ENCODE measurements at places on chromosomes 7 and 10.

- no peak for DNase-seq
These were observed 3.5 kb upstream of the KCP start for GRCh38 chr7:128913870-128914565.

GRCh38 chr10:12063483-12063818, 5.3 kb upstream of the DHTKD1 start:
- no peak for DNase-seq

- no peak for DNase-seq
These were observed 20.4 kb upstream of the CCSER2 start for GRCh38 chr10:84308021-84308420.

DNA sequence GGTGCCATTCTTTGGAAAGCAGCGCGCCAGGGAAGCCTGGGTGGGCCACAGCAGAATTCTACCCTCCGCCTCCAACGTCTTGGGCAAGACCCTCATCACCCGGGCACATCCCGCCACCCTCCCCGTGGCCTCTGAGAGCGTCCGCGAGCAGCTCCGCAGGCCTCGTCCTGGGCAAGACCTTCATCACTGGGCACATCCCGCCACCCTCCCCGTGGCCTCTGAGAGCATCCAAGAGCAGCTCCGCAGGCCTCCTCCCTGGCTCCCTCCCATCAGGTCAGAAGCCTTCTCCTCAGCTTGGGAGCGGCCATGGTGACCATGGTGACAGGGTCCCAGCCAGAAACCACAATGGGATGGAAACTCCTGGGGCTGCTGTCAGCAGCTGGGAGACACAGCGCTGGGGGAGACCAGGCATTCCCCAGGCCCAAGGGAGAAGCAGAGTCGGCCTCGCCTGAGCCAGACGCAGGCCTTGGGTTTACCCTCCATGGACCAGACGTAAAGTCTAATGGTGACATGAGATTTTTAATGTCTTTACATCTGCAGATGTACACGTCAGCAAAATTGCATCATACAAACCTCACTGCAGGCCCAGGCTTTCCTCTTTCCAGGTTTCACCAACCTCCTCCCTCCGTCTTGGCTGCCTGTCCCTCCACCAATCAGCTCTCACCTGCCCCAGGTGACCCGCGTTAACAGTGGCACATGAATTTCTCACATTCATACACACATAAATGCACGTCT, 55.1 kb upstream of the PPP2R2D start:
- DNase-seq = no peak

GRCh38 chr10:119441151-119441821, 101.2 kb downstream of the RGS10 start:
- no peak for DNase-seq

GRCh38 chr7:4886671-4887070, 3.2 kb upstream of the RADIL start:
- DNase-seq = no peak

- no peak for DNase-seq
These were observed 364.1 kb downstream of the TNS3 start for GRCh38 chr7:47217570-47218360.

- no peak for DNase-seq
These were observed 237.7 kb downstream of the USP6NL start for GRCh38 chr10:11373717-11374171.

All from CD4-positive, alpha-beta T cell treated with Interleukin-4 for 4 hours (primary cell).